Activated T-helper 1 cell treated with anti-CD3 and anti-CD28 coated beads, Interleukin-2, amount 50 U/mL, for 16 hours (primary cell): ENCODE measurements at places on chromosomes 1 and 21.

GRCh38 chr1:58767143-58767542 is 16.7 kb downstream of the JUN start:
- DNase-seq = no peak

DNA sequence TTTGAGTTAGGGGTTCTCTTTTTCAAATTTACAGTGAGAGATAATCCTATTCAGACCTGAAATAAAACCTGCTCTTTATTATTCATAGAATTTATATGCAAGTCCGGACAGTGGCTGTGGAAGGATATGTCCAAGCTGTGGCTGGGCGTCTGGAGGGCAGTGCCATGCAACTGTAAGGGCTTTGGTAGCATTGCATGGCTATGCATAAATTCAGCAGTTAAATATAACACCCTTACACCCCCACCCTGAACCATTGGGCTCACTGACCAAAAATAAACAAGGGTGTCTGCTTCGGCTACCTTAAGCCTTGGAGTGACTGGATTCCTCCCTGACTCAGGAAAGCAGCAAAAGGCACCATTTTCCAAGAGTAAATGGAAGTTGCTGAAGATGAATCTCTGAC is 5.4 kb downstream of the CHTOP start:
- no peak for DNase-seq

DNA sequence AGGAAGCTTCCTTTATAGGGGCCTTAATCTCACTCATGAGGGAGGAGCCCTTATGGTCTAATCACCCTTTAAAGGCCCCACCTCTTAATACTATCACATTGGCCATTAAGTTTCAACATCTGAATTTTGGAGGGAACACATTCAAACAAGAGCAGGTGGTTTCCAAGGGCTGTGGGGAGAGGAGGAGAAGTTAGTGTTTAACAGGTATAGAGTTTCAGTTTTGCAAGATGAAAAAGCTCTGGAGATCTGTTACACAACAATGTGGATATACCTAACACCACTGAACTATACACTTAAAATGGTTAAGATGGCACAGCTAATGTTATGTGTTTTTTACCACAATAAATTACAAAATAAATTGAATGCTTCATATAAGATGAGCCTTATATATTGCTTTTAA is 113.4 kb upstream of the DNAH14 start:
- DNase-seq = no peak

DNA sequence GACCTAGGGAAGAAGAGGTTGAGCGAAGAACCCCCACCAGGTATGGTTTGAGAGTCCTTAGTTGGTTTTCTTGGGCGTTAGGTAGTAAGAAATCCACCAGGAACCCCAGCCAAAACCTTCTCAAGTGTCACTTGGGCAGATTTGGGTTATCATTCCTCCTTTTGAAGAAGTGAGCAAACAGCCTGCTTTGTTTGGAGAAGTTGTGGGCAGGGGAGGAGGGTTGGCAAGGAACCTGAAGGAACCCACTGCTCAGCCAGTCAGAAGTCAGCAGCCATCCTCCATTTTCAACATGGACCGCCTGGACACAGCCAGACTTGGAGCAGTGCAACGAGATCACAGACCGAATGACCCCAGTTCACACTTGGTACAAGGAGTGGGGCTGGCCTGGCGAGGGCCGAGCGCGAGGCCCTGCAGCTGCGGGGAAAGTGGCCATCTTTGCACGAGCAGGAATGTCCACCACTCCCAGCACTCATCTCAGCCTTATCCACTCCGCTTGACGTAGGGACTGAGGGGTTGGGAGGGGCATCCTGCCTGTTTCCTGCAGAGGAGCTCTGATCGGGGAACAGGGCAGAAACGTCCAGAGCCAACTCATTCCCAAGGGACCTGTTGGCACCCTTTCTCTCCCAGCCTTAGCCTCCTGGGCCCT is 7.2 kb downstream of the ADPRS start:
- no peak for DNase-seq

DNA sequence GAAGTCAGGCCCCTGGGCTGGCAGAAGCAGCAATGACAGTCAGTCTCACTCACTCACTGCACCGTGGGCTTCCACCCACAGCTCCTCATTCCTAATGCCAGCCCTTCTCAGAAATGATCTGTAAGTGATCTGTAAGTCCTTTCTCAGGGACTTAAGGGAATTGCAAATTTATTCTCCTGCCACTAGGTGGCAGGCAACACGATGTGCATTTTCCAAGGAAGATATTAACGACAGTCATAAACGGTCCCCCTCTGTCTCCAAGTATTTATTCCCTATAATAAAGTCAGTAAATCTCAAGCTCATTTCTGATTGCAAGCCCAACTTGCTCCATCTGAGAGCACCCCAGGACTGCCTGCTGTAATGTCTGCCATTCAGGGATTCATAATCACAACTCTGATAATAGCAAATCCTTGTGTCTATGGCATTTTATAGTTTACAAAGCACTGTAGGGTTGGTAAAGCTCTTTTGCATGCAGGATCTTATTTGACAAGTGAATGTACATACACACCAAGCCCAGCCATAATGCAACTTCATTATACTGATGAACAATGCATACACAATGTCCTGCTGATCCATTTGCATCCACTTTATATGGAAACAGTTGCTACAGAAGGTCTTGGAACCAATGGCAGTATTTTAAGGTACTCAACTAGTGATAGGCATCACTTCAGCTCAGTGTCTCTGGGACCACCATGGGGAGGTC is 380.5 kb upstream of the CAMK1G start:
- no peak for DNase-seq

DNA sequence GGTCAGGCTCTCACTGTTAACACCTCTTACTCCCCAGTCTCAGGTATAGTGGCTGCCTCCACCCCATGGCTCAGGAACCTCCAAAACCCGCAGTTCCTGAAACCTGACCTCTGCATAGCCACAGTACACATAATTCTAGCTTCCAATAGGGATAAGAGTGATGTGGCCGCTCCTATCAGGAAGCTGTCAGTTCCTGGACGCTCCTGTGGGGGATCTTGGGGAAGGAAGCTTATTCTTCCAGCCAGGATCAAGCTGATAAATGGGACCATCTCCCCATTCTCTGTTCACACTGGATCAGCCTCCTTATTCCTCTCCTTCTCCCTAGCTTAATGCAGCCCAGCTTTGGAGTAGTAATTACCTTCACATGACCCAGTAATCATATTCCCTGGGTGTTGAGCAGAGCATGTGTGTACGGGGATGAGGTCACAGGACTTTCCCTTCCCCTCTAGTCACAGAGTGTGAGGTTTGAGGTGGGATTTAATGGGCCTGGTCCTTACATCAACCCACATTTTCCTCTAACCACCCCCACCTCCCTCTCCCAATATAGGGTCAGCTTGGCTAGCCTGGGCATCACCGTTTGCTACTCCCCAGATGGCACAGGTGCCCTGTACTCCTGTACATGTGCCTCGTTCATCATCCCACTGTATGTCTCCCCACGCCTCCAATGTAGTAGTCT is 7.0 kb upstream of the POU3F1 start:
- DNase-seq = no peak

- DNase-seq = no peak
These were observed 65.6 kb upstream of the IRF2BP2 start for GRCh38 chr1:234675572-234675971.

GRCh38 chr1:160115545-160116282 is at the start of gene ATP1A2:
ATP1A2 (plus strand) TSS chr1:160115759; CDS start chr1:160115862, 103 bp downstream.
- no peak for DNase-seq

- no peak for DNase-seq
These were observed at the start of gene NGF for GRCh38 chr1:115337633-115338456. NGF (minus strand) TSS chr1:115338249; CDS start chr1:115286795, 51,454 bp downstream.

DNA sequence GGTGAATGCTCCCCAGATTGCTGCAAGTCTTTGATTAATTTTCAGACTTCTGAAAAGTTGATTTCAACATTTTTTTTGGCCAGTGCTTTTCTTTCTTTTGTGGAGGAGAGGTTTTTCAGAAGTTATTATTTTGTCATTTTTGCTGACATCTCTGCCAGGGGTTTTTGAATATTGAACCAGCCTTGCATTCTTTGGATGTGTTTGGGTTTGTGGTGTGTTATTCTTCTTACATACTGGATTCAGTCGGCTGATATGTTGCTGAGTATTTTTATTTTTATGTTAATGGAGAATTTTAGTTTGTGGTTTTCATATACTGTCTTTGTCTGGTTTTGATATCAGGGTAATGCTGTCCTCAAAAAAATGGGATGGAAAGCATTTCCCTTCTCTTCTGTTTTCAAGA is 25.3 kb downstream of the OBSCN start:
- no peak for DNase-seq

- no peak for DNase-seq
These were observed 734 bp upstream of the C1orf210 start for GRCh38 chr1:43286115-43286514.

- no peak for DNase-seq
These were observed 61.1 kb upstream of the GNG4 start for GRCh38 chr1:235710687-235711086.

GRCh38 chr1:172605641-172606040 is 53.3 kb upstream of the FASLG start:
- DNase-seq = no peak

- DNase-seq = no peak
These were observed 53.9 kb downstream of the DMRTB1 start for GRCh38 chr1:53512807-53513755.

- DNase-seq = no peak
These were observed 176.5 kb downstream of the TGFB2 start for GRCh38 chr1:218521414-218522169.

DNA sequence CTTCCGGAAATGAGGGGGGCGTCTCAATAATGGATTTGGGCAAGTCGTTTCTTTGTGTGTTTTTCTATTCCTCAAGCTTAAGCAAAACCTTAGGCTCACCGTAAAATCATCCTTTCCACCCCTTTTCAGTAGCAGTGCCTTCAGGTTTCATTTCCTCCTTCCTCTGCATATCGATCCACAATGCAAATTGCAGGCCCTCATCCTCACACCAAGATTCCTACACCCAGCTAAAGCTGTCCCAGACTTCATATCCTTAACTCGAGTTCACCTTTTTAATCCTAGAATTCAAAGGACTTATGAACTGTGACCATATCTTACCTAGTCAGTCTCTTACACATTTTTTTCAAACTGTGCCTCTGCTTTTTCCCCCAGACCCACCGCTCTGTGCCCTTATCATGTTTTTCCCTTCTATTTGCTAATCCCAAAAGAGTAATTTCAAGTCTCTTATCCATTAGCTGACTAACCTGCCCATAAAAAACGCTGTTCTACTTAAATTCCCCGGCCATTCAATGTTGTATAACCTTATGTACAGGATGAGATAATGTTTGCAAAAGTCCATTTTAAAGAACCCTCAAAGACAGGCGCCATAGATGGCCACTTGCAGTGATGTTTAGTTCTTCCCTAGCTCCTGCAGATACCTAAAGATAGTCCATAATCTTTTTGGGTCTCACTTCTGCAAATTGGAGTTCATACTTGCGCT is 1.5 kb downstream of the AKIRIN1 start:
- no peak for DNase-seq

- no peak for DNase-seq
These were observed 10.1 kb upstream of the GUCA2B start for GRCh38 chr1:42142894-42143675.

- DNase-seq = no peak
These were observed 25.2 kb upstream of the PLA2G2C start for GRCh38 chr1:20211511-20211931.

DNA sequence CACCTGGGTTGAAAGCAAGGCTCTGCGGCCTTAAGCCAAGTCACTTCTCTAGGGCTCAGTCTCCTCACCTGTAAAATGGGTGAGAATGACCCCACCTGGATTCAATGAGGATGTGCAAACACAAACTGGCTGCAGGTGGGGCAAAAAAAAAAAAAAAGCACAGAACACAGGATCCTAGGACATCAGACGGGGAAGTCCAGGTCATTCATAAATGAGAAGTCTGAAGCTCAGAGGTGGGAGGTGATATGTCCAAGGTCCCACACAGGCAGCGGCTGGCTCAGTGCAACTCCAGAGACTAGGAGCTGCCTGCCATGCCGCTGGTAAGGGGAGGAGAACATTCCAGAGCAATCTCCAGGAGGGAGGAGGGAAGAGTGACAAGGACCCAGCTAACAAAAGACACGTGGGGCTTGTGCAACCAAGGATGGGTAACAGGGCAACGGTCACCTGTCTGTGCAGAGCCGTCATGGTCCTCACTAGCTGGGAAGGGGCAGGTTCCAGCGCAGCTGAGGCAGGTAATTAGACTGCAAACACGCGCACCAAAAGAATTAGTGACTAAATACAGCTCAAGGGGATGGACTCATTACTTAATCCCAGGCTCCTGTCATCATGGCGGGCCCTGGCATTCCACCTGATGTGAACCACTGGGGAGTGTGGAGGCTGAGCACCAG is 19.5 kb downstream of the IFFO2 start:
- DNase-seq = no peak
